RWPE1 (cell line): ENCODE measurements at places on chromosomes 13 and 19.

DNA sequence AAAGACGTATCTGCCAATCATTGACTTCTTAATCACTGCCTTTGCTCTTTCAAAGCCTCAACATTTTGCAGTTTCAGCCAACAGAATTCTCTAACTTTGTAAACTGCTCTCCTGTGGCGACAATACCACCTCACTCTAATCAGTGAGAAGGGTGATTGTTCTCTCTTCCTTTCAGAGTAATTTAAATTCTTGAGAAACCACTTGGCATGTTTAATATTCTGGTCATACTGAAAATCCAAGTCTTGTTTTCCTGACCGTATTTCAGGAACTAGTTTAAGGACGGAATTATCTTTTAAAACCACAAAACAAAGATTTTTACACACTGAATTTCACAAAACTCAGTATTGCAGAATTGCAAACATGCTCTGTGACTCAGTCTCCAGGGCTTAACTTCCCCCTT lies 5.2 kb upstream of the CDC16 start:
- DNase-seq, result no peak

GRCh38 chr13:40064154-40065097 lies 409.0 kb downstream of the COG6 start:
- peak; percentile 68 for DNase-seq

GRCh38 chr19:38534574-38534973 lies 83.2 kb downstream of the MAP4K1 start:
- DNase-seq, result no peak

DNA sequence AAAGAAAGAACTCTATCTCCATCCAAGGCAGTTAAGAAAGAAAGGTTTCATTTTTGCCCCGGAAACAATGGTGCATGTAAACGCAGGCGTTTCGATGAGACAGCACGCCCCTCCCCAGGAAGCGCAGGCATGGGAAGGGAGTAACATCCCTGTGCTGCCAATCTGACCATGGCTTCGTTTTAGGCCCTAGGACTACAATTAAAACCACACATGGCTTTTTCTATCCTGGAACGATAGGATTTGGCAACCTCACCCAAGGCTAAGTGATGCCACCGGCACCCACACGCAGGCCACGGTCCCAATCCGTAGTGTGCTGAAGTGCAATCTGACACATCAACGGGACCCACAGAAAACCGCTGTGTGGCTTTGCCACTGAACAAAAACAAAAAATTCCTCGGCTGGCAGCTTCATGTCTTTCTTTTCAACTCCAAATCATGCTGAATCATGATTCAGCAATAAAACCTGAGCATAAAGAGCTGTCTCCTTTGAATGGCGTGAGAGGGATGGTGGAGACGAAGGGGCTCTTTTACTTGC lies 24.2 kb downstream of the RANBP3 start:
- DNase-seq, result no peak

DNA sequence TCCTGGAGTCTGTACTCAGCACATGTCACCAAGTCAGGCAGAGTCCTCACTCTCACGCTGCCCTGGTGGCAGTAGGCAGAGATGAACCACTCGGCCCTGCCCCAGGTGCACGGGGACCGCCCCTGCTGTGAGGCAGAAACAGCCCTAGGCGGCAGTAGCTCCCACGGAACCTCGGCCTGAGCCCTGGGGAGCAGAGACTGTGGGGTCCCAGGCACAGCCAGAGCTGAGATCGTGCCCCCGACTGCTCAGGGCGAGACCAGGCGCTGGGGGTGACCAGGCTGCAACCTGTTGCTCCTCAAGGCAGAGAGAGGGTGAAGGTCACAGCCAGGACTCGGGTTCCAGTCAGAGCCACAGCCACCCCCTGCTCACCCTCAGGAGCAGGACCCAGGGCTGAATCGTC lies 34.9 kb downstream of the AP1M1 start:
- no peak for DNase-seq

GRCh38 chr13:105343134-105343806 lies 1192.2 kb downstream of the EFNB2 start:
- no peak for DNase-seq

- DNase-seq, result peak; percentile 84
Measured at GRCh38 chr19:32373585-32374295, 28.3 kb downstream of the ZNF507 start.

GRCh38 chr13:41271456-41272285 lies 8.3 kb upstream of the MTRF1 start:
- no peak for DNase-seq

GRCh38 chr13:37383856-37384370 lies 214.7 kb downstream of the POSTN start:
- no peak for DNase-seq

GRCh38 chr19:13121551-13122274 lies 3.6 kb downstream of the NACC1 start:
- no peak for DNase-seq

DNA sequence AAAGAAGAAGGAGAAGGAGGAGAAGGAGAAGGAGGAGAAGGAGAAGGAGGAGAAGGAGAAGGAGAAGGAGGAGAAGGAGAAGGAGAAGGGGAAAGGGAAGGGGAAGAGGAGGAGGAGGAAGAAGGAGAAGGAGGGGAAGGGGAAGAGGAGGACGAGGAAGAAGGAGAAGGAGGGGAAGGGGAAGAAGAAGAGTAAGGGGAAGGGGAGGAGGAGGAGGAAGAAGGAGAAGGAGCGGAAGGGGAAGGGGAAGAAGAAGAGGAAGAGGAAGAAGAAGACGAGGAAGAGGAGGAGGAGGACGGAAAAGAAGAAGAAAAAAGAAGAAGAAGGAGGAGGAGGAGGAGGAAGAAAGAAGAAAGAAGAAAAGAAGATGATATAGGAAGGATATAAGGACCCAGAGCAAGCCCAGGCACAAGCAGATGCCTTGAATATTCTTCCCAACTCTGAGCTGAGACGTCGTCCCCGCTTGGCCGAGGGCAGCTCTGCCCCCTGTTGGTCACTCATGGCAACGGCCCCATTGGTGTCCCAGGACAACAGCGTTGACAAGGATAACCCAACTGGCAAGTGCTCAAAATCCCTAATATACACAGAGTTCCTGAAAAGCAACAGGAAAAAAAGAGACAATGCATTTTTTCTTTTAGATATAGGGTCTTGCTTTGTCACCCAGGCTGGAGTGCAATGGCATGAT lies 30.6 kb upstream of the IGSF23 start:
- DNase-seq, result no peak

DNA sequence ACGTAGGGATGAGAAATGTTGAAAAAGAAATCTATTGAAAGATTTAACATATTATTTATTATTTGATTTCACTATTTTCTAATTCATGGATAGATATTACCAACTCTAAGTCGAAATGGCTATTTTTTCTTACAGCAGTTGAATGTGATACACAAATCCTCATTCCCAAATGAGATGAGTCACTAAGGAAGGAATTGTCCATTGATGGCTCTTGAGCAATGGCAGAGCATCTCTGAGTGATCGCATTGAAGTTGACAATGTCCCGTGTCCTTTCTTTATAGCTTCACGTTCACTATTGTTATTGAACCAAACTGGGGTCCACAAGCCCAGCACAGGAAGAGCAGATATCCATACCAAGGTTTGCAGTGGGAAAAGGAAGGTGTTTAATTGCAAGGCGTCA lies 648.3 kb upstream of the SPRY2 start:
- no peak for DNase-seq

DNA sequence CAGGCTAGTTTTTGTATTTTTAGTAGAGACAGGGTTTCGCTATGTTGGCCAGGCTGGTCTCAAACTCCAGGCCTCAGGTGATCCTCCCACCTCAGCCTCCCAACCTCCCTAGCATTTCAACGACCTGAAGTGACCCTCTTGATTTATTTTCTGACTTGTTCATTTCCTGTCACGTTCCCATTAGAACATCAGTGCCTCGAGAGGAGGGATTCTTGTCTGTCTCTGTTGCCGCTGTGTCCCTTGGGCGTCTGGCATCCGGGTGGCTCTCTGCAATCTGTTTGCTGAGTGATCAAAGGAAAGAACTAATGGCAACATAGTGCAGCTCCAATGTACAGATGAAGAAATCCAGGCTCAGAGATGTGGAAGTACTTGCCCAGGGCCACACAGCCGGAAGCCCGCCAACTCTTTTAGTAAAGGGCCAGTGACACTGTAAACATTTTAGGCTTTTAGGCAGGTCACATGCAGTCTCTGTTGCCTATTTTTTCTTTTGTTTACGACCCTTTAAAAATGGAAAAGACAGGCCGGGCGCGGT lies 47.5 kb downstream of the NFIC start:
- no peak for DNase-seq

- no peak for DNase-seq
Measured at GRCh38 chr13:111156421-111156820, 41.3 kb downstream of the ARHGEF7 start.

GRCh38 chr19:39046037-39046821 lies 13.9 kb upstream of the FBXO27 start:
- DNase-seq, result no peak

DNA sequence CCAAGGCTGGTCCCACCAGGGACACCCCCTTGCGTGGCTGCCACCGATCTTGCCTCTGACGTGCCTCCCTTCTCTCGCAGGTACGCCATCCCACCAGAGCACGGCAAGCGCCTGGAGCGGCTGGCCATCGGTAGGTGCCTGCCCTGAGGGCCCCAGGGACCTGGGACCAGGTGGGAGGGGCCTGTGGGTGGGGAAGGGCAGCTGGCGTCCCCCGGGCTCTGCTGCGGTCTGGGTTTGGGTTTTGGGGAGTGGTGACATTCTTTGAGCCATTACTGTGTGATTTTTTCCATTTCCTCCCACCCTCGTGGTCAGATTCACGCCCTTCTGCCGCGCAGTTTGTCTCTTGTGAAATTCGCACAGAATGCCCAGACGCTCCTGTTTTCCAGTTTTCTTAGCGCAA lies 102.0 kb downstream of the KDM4B start:
- DNase-seq, result no peak

DNA sequence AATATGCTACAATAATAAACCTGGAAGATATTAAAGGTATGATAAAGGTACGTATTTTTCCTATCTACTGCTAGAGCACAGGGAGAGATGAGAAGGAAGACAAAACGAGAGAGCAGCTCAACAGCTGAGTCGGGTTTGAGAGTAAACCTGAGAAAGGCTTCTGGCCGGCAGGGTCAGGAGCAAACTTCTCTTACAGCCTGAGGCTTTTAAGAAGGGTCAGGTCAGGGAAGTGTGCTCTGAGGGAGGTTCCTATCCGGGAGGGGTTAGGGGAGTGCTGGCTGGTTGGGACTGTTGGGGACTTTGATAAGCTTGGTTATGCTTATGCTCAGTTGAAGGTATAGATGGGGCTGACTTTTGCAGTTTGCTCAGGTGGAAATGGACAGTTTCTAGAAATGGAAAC lies 77.7 kb upstream of the PRR20A start:
- no peak for DNase-seq

- peak; percentile 85 for DNase-seq
Measured at GRCh38 chr19:677201-677600, 1.0 kb downstream of the FSTL3 start.

DNA sequence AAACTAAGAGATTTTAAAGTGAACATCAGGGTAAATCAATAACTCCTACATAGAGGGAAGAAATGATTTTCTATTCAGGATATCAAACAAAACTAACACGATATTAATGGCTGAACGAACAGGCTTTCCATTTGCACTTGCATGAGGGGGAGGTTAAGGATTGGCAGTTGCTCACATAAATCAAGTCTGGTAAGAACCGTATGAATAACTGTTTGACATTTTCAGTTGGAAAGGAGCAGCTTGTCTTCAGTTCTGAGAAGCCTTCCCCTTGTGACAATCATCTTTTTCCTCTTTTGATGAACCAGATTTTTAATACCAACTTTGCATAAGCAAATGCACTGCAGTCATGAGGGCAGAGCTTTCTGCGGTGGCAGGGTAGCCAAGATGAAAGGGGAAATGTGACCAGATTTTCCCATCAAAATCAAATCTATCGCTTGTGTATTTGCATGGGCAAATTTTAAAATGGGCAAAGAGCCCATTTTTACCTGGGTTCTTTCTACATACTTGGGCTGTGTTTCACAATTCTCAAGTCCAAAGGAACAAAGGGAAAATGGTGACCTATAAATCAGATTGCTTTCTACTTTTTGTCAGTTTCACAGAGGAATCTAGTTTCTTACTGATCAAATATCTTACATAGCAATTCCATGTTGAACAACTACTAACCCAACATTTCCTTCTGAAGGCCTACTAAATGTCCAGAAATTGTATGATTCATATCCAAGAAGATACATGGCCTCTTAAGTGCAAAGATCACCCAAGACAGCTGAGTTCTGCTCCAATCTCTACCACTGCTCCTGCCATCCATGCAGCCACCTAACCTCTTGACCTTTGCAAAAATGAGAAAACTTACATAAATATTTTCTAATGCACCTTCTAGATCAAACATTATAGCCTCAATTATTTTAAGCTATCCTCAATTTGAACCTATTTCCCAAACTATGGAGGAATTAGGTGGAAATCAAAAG lies 249.6 kb downstream of the OXGR1 start:
- DNase-seq, result no peak

DNA sequence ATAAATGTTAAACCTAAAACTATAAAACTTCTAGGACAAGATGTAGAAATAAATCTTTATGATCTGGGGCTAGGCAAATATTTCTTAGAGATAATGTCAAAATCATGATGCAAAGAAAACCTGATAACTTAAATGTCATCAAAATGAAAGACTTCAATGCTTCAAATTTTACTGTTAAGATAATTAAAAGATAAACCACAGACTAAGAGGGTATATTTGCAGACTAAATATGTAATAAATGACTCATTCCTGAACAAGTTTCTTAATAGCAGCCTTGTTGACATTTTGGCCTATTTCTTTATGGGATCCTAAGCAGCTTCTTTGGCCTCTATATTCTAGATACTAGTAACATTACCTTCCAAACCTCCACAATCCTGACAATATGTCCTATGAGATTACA lies 2878.3 kb upstream of the PCDH20 start:
- no peak for DNase-seq

DNA sequence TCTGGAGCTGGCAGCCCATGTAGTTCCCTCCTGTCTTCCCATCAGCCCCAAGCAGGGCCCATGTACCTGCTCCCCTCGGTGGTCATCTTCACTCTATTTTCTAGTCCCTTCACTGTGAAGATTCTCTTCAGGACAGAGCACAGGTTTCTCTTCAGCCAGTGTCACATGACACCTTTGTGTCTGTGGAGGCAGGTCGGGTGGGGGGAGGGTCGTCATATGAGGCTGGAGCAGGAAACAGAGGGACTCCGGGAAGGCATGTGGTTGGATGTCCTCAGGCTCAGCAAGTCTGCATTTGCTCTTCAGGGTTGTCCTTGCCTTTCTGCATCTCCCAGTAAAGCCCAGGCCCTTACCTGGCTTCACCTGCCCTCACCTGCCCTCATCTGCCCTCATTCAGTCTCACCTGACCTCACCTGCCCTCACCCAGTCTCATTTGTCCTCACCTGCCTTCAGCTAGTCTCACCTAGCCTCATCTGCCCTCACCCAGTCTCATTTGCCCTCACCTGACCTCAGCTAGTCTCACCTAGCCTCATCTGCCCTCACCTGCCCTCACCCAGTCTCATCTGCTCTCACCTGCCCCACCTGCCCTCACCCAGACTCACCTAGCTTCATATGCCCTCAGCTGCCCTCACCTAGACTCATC lies 120.3 kb downstream of the ZDHHC20 start:
- DNase-seq, result no peak

GRCh38 chr19:24060687-24061356 lies 26.2 kb upstream of the ZNF254 start:
- no peak for DNase-seq
